A673 (cell line): ENCODE measurements at places on chromosomes 3 and 15. TPM values are rescaled to one million over a fixed set of nuclear protein-coding genes. Genes with fewer than 3 reads are reported as not detected.
A peak's percentile ranks its signal among the peaks of the same experiment; 100 is the strongest.

Gene VIPR1
- total RNA-seq: 0.26 and 0.31 TPM in 2 replicates

GRCh38 chr3:154780263-154780662 lies 299.9 kb upstream of the MME start:
- no peak for DNase-seq

Gene PAQR9
- 0.19 and 0.28 TPM in 2 replicates for total RNA-seq

- peak; percentile 23 for DNase-seq
Observed at GRCh38 chr3:143348486-143349327, 229.1 kb downstream of the CHST2 start.

GRCh38 chr15:101411085-101411484 lies 78.4 kb downstream of the PCSK6 start:
- DNase-seq: no peak

Gene GOLGA8G
- total RNA-seq: not detected in 2 replicates

Gene WNT5A
- total RNA-seq: 15.7 and 18.9 TPM in 2 replicates

DNA sequence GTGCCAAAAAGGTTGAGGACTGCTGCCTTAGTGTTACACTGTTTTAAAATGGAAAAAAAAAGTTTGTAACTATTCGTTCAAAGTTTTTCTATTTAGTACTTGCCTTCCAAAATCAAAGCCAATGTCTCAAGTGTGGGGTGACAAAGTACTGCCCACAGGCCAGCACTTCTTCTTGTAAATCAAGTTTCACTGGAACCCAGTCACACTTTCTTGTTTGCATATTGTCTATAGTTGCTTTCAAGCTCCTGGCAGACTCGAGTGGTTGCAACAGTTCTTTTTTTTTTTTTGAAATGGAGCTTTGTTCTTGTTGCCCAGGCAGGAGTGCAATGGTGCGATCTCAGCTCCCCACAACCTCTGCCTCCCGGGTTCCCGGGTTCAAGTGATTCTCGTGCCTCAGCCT lies 75.3 kb upstream of the RPL35A start:
- no peak for DNase-seq

- no peak for DNase-seq
Observed at GRCh38 chr3:62811119-62811518, 64.1 kb downstream of the CADPS start.

Gene TBC1D5
- total RNA-seq: 40.7 and 44.5 TPM in 2 replicates

Gene GRAMD1C
- total RNA-seq: 3.1 and 4.5 TPM in 2 replicates
